CD4-positive, alpha-beta T cell treated with Interleukin-6 for 4 hours (primary cell): ENCODE measurements at places on chromosomes 7 and 10.

GRCh38 chr7:158534598-158534997, 53.0 kb downstream of the PTPRN2 start:
- DNase-seq: no peak

DNA sequence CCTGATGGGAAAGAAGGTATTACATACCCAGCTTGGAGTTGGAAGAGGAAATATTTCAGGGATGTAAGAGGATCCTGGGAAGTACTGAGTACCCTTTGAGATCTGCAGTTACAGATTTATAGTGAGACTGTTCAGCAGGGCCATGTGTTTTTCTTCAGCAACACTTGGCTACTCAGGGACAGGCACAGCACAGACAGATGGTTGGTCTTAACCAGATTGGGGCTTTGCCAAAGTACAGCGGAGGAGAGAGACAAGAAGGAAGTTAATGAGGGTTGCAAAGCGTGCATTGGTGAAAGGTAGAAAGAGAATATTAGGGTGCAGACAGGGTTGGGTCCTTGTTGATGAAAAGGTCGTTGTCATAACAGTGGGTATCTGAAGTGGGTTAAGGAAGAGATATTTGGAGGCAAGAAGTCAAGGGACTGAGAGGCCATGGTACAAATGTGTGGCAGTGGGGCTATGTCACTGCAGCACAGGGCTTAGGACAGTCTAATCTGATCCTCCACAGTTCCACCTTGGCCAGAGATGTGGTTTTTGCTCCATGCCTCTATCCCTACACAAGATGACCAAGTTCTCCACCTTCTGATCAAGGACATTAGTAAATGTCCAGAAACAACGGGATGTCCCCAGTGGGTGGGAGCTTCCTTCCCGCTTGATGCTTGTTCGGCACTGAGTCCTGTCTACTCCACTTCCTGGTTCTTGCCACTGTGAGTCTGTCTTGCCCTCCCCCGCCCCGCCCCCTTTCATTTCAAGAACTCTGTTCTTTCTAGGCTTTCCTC, 18.9 kb upstream of the DNAJC1 start:
- DNase-seq: peak; percentile 84

DNA sequence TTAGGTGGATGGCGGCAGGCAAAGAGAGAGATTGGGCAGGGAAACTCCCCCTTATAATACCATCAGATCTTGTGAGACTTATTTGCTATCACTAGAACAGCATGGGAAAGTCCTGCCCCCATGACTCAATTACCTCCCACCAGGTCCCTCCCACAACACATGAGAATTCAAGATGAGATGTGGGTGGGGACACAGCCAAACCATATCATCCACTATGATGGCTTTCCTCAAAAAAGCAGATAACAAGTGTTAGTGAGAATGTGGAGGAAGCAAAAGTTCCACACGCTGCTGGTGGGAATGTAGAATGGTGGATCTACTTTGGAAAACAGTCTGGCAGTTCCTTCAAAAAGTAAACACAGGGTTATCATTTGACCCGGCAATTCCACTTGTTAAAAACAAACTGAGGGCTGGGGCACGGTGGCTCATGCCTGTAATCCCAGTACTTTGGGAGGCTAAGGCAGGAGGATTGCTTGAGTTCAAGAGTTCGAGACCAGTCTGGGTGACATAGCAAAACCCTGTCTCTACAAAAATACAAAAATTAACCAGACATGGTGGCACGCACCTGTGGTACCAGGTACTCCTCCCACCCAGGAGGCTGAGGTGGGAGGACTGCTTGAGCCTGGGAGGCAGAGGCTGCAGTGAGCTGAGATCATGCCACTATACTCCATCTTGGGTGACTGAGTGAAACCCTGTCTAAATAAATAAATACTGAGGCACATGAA, 161.4 kb upstream of the EEPD1 start:
- DNase-seq: no peak

DNA sequence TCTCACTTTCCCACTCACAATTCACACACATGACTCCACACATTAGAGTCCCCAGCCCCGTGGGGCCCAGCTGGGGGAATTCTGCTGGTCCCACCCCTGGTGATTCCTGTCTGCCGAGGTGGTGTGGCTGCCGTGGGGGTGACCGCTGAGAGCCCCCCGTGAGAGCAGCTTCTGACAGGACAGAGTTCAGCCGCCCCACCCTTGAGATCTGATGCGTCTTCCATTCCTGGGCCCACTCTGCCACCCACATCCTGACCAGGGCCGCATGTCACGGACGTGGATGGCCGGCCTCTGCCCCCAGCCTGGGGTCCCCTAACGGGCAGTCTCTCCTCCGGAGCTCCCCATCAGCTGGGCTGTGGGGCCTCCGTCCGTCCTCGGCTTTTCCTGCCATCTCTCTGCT, 240.1 kb upstream of the PITRM1 start:
- no peak for DNase-seq

DNA sequence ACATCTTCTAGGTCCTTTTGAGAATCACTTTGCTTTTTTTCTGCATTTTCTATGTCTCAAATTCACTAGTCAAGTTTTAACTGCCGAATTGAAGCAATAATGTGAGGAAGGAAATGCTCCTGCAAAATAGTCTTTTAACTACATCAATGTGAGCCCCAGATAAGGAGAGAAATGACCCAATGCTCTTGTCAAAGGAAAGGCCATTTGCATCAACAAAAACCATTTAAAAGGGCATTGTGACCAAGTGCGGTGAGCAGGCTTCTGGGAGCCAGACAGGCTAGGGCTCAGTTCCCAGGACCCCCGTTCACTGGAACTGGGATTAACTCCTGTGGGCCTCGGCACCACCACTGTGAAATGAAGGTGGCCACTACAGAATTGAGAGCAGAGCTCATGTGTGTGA, 127.9 kb upstream of the EEPD1 start:
- DNase-seq: no peak

- DNase-seq: peak; percentile 32
Measured at GRCh38 chr10:6089334-6090219, 743 bp downstream of the RBM17 start.
